ENCODE measurements at places on chromosomes 11 and 22. TPM values are rescaled to one million over a fixed set of nuclear protein-coding genes. Genes with fewer than 3 reads are reported as not detected.

GRCh38 chr22:24214467-24215285, 30.2 kb downstream of the GGT5 start:
- DNase-seq, result no peak

- DNase-seq, result no peak
These were observed 31.6 kb downstream of the ACER3 start for GRCh38 chr11:76892306-76892705.

OR51B2 gene
- not detected for total RNA-seq

GGTLC3 gene
- total RNA-seq, result not detected

- DNase-seq, result no peak
These were observed 14.0 kb upstream of the APLNR start for GRCh38 chr11:57251037-57251436.

DNA sequence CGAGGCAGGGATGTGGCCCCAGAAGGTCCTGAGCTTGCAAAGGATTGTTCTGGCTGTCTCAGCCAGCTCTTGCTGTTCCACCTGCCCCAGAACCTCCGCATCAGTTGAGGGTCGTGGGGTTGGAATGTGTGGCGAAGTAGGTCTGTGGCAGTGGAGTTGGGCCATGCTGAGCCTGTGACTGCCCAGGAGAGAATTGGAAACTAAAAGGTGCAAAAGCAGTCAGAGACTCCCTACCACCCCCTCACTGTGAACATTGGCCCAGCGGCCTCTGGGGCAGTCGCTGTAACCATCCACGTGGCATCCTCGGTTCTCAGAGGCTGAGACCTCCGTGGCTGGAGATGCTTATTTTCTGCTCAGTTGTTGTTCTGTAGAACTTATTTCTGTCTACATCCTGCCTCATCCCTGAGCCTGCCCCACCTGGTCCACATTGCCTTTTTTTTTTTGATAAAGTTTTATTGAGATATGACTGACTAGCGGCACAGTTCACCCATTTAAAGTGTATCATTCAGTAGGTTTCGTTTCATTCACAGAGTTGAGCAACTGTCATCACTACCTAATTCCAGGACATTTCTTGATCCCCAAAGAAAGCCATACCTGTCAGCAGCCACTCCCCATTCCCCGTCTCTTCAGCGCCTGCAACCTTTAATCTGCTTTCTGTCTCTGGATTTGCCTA, 22.3 kb upstream of the DGCR8 start:
- no peak for DNase-seq

DNA sequence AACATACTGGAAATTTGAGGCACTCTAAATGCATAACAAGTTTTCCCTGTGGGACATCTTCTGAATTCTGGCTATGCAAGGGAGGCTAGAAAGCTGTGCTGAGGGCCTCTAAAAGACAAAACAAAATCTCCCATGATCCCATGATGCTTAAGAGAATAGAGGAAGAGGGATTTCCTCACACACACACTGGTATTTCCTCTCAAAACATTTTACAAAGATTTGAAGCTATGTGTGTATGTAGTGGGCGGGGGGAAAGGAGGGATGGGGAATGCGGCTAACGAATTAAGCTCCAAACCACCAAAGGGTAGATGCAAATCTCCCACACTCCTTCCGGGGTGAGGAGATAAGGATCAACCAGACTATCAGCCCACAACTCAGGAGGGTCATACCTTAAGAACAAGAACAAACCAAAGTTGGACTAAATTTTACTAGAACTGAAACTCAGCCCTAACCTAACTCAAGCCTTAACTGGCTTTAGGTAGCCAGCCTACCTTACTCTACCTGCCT, 6.0 kb downstream of the OR2AT4 start:
- DNase-seq, result no peak

DNA sequence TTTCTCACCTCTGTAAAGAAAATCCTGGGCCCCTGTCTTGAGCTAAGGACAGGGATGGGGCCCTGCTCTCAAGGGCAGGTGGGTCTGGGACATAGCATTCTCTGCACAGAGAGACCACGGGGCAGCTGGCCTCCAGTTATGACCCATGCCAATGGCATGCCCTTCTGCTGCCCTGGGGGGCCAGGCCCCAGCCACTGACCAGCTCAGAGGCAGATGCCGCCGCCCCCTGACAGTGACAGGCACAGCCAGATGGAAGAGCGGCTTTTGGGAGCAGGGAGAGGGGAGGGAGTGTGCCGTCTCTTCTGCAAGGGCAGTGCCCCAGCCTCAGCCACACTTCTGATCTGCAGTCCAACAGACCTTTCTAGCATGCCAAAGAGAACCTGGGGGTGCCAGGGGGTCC, 114.8 kb upstream of the NAV2 start:
- DNase-seq, result no peak

PGGHG gene
- total RNA-seq, result 5.9 TPM

MRPL40 gene
- total RNA-seq, result 79.7 TPM

DDI1 gene
- not detected for total RNA-seq

- no peak for DNase-seq
These were observed 19.8 kb downstream of the IGSF9B start for GRCh38 chr11:133937015-133937414.

OR51I1 gene
- total RNA-seq, result not detected

- DNase-seq, result no peak
These were observed 75.6 kb upstream of the TEAD1 start for GRCh38 chr11:12598330-12599256.
